Endodermal cell (in vitro differentiated cells): ENCODE measurements at places on chromosomes 13 and 19. TPM values are rescaled to one million over a fixed set of nuclear protein-coding genes. Genes with fewer than 3 reads are reported as not detected.

DNA sequence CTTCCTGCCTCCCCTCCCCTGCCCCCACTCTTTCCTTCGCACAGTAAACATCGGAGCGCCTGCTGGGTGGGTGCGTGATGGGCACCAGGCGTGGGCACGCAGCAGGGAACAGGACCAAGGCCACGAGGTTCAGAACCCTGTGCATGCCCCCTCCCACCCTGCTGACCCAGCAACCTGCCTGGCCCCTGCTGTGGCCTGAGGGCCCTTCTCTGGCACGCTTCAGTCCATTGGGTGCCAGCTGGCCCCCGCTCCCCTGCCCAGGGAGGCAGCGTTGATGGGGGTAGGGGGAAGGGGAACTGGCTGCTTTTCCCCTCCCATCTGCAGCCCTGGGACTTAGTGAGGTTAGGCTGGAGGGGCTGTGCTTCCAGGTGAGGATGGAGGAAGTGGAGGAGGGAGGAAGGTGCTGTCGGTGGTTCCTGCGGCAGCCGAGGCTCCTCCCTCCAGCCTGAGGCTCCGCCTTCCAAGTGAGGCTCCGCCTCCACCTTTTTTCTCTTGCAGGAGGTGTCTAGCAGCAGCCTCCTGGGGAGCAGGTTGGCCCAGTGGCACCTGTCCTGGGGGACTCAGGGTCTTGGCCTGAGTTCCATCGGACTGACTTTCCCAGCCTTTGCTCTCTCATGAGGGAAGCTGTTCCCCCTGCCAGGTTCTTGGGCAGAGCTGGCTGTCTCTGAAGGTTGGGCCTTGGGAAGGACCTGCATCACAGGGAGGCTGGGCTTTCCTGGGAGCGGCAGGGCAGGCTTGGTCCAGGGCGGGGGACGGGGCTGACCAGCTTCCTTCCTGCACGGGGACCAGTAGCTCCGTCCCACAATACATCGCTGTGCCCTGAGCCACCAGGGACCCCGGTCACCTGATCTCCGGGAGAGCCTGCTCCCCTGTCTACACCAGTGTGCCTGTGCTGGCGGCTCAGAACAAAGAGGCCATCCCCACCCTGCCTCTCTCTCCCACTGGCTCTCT lies 7.3 kb downstream of the PIAS4 start:
- H3K4me3 ChIP-seq, result no peak overlapping the region
- no peaks in the 10 kb centered on the region for H3K27me3 ChIP-seq
- peak; percentile 89 for DNase-seq
- no peaks in the 10 kb centered on the region for H3K4me1 ChIP-seq
- peak overlapping the region; percentile 63 for H3K27ac ChIP-seq
- peaks cover 19% of the 10 kb centered on the region for H3K36me3 ChIP-seq

DNA sequence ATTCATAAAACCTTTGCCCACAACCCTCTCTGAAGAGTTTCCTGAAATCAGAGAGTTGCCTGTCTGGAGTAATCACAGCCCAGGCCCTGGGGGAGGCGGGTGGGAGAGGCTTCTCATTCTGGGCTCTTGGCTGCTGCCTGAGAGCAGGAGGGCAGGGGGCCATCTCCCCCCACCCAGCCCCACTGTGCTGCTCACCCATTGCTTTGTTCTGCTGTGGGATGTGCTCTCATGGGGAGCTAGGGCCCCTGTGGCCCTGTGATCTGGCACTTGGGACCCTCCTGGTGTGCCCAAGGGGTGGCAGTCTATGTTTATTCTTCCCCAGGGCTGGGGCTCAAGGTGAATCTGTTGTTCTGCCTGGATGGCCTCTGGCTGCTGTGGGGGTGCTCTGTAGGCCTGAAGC lies 6.1 kb downstream of the KCTD15 start:
- H3K36me3 ChIP-seq, result peaks cover 85% of the 10 kb centered on the region
- H3K4me1 ChIP-seq, result peaks cover 24% of the 10 kb centered on the region
- no peak overlapping the region for H3K27ac ChIP-seq
- no peaks in the 10 kb centered on the region for H3K27me3 ChIP-seq
- no peak for DNase-seq

DNA sequence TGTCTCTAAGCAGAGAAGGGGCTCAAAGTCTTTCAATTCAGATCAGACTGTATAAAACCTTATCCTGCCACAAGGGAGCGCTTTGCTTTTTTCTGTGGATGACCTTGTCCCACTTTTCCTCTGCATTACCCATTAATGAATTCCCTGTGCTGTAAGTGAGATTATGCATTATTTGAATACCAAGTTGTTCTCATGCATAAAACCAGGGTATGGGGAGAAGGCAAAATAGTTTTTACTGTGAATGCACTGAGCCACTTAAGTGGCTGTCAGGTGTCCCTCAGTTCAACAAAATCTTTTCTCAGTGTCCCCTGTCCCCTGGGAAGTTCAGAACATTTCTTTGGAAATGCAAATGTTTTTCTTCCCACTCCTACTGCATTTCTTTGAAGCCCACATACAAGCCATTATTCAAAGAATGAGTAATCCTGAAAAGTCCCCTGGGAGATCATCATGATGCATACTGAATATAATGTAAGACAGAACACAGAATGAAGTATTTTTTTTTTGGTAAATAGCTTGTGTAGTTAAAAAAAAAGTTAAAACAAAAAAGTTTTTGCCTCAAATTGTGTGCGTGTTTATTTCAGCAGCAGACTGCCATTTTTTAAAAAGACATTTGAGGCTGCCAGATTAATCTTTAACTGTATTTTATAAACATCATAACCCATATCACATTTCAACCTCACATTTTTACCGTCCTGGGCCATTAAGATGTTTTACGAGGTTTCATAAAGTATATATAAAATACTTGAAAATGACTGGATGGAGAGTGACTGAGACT lies 506.7 kb upstream of the PCDH9 start:
- no peaks in the 10 kb centered on the region for H3K27me3 ChIP-seq
- H3K36me3 ChIP-seq, result no peaks in the 10 kb centered on the region
- no peak overlapping the region for H3K4me3 ChIP-seq
- H3K27ac ChIP-seq, result peak overlapping the region; percentile 69
- peaks cover 4% of the 10 kb centered on the region for H3K4me1 ChIP-seq

- peak; percentile 67 for DNase-seq
- H3K27ac ChIP-seq, result no peak overlapping the region
- no peaks in the 10 kb centered on the region for H3K27me3 ChIP-seq
Observed at GRCh38 chr19:32265995-32266394, 79.4 kb upstream of the ZNF507 start.

- peaks cover 3% of the 10 kb centered on the region for H3K4me1 ChIP-seq
- no peak overlapping the region for H3K4me3 ChIP-seq
- H3K27ac ChIP-seq, result no peak overlapping the region
- H3K27me3 ChIP-seq, result no peaks in the 10 kb centered on the region
- DNase-seq, result peak; percentile 75
- no peaks in the 10 kb centered on the region for H3K36me3 ChIP-seq
Observed at GRCh38 chr13:113970810-113971470, 2.9 kb downstream of the C13orf46 start.

DNA sequence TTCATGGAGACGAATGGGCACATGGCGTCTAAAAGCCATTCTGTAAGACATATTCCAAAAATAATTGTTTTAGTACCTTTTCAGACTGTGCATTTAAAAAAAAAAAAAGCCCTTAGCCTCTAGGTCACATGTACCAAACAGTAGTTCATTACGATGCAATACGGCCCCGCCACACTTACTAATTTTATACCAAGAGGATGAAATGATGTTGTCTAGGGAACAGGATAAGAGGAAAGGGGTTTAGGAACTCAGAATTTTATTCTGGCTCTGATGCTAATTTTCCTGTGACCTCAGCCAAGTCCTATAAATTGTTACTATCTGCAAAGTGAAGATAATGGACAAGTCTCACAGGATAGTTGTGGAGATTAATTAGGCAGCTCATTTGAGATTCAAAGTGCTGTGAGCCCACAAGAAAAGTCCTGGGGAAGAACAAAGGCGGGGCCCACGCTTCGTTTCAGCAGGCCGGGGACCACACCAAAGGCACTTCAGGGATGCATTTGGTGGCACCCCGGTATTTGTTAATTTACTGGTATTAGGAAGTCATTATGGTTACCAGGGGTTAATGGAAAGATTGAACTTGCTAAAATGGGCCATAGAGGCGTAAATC lies 511.1 kb downstream of the IRS2 start:
- no peak overlapping the region for H3K27ac ChIP-seq
- peaks cover 7% of the 10 kb centered on the region for H3K36me3 ChIP-seq
- no peak for DNase-seq
- H3K4me3 ChIP-seq, result no peak overlapping the region

DNA sequence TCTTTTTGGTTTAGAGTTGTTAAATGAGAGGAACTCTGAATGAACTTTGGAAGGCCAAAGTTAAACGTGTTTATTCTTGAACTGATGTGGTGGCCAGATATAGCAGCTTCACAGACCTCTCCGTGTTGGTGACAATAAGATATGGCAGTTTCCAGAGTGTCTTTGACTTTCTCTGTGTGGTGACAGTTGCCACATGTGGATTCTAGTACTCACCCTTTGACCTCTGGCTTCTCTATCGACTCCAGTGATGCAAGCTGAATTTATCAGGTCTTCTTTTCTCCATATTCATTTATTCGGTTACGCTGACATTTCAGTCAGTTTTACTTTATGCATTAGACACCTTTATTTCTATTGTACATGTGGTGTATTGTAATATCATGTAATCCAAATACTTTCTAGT lies 1469.5 kb downstream of the SLITRK1 start:
- H3K4me1 ChIP-seq, result no peaks in the 10 kb centered on the region
- no peaks in the 10 kb centered on the region for H3K27me3 ChIP-seq
- DNase-seq, result no peak

GRCh38 chr13:112828082-112828699 lies 138.4 kb downstream of the ATP11A start:
- no peaks in the 10 kb centered on the region for H3K4me1 ChIP-seq
- H3K36me3 ChIP-seq, result peaks cover 88% of the 10 kb centered on the region
- no peaks in the 10 kb centered on the region for H3K27me3 ChIP-seq
- no peak overlapping the region for H3K27ac ChIP-seq
- no peak for DNase-seq

Gene LIG4
- total RNA-seq, result 7.5 and 8.3 TPM in 2 replicates

Gene NPHS1
- total RNA-seq, result 0.24 and 0.43 TPM in 2 replicates

Gene KLF1
- total RNA-seq, result 0.86 and 1.0 TPM in 2 replicates
